ENCODE measurements at places on chromosomes 16 and 17.

DNA sequence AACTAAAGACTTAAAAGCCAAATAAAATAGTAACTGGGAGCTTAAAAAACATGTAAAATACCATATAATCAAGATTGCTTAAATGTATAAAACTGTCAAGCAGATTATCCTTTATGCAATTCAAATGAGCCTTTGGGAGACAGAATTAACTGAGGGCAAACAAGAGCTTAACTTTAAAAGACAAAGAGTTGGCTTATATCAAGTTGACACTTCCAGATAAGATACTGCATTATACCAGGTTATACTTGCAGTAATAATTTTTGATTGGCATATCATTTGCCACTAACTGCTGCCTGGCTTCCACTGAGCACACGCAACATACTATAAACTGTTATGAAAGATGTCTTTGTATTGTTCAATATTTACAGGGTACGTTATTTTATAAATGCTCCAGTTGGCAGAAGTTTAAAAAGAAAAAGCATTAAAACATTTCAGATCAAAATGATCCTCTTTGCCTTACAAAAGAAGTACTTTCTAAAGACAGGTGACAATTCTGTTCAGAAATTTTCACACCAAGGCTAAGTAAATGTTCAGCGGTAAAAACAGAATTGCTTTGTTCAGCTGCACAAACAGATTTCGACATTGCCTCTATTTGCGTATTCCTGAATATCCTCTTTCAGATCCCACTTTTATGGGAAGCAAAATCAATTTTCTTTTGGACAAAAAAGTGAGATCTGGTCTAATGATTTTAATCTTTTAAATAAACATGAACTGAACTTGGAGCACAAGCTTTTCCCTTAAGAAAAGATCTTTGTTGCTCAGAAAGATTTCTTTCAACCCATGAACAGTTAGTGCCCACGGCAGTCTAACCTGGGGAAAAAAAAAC is 50.7 kb downstream of the TOX3 start:
- DNase-seq, result no peak

DNA sequence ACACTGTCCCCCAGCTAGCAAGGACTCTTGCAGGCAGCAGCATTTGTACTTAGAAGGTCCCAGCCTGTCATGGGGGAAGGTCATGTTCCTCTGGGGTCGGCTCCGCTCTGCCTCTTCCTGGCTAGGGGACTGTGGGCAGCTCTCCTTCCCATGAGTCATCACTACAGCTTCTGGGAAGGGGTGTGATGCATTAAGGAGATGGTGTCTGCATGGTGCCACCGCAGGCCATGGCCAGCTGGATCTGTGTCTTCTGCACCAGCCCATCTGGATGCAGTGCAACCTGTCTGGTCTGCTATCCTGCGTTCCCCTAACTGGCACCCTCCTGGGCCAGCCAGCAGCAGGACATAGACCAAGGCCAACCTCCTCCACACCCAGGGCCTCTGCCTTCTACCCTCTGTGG is 6.3 kb downstream of the STARD3 start:
- DNase-seq, result no peak

GRCh38 chr17:73770849-73771229 is 126.6 kb upstream of the SDK2 start:
- DNase-seq, result no peak

- no peak for DNase-seq
Measured at GRCh38 chr17:77909816-77910215, 48.7 kb upstream of the TNRC6C start.

DNA sequence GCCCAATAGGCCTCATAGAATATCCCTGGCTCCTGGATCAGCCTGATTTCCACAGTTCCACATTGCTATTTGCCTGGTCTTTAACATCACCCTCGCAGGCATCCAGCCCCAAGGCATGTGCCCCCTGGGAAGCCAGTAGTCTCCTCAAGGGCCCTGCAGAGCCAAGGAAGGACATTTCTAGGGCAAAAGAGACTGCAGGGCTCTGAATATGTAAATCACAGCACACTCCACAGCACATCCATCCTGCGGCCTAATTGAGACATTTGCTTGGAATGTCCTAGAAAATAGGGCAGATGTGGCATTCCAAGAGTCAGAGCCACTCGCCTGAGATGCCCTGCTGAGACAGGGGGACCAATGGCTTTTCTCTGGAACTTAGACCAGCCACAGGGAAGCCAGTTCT is 11.4 kb upstream of the C16orf78 start:
- no peak for DNase-seq

DNA sequence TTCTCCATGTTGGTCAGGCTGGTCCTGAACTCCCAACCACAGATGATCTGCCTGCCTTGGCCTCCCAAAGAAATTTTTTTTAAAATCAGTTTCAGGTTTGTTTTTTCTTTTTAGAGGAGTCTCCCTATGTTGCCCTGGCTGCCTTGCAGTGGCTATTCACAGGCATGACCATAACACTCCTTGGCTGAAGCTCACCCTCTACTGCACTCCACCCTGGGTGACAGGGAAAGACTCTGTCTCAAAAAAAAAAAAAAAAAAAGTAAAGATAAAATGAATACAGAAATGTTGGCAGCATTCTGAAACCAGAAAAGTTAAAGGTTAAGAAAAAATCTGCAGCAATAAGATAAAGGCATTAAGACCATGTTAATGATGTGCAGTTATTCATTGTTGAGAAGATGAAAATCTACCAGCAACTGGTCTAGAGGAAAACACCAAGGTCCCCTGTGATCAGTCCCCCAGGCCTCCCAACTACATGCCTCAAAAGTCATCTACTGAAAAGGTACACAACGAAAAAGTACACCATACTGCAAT is 15.1 kb downstream of the YWHAE start:
- no peak for DNase-seq

GRCh38 chr17:49069585-49070273 is 62.8 kb upstream of the B4GALNT2 start:
- no peak for DNase-seq

DNA sequence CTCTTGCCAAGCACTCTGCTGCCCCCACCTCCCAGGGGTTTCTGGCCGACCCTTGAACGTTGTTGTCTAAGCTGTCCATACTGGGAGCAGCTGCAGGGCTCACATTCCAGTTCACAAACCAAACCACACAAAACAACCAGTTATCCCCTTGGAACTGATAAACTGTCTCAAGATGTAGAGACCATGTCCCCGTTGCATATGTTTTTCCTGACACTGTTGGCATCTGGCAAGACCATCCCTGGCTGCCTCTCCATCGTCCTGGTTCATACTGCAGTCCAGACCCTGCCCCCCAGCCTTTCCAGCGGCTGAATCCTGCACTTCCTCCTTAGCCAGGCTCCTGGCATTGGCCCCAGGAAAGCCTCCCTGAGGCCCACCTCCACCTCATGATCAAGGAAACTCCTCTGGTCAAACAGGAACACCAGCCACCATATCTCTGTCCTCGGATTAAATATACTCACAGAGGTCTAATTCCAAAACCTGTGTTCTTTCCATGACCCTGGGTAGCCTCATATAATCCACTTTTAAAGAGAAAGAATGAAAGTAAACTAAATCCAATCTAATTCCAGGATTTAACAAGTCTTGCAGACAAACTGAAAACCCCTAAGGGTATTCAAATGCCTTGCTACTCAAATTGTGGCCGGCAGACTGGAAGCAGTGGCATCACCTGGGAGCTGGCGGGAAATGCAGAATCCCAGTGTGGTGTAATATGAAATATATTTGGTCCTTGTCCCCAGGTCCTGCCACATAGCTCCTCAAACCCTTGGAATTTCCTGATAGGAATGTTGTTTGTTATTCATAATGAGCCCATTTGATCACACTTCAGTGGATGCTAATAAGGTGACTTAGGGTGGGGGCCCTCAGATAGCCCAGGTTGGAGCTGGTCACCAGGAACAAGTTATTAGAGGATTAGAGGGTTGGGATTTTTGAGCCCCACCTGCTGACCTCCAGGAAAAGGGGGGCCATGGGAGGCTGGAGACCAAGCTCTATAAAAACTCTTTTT is 14.2 kb downstream of the GAS7 start:
- no peak for DNase-seq
